ENCODE measurements at places on chromosomes 3 and 15.

GRCh38 chr3:61356685-61357084, 105.4 kb upstream of the FHIT start:
- DNase-seq = no peak

- no peak for DNase-seq
Observed at GRCh38 chr3:197337656-197338055, 39.2 kb upstream of the DLG1 start.

DNA sequence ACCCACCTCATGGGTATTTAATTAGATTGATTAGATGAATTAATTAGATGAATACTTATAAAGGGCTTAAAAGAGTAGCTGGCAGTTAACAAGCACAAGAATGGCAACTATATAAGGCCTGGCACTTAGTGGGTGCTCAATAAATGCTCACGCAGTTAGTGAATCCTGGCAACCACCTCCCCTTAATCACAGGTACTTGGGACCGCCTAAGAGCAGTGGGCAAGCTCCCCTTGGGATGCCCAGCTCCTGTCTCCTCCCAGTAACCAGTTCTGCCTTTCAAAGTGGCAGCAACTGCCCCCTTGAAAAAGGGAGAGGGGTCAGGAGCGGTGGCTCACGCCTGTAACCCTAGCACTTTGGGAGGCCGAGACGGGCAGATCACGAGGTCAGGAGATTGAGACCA, 4.6 kb downstream of the LYZL4 start:
- DNase-seq = no peak

DNA sequence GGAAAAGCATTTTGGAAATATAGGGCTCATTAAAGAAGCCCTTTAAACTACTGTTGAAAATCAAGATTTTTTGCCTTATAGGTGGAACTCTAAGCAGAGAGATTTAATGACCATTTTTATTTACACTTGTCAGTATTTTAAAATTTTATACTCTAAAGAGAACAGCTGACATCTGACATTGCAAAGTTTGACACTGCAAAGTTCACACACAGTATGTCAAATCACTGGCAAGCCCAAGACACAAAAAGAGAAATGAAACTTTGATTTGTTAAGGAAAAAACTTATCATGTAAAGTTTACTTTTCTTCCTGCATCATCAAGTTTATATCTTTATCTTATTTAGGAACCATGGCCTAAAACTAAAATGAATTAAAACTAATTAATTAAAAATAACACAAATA, 40.2 kb downstream of the DPH6 start:
- DNase-seq = no peak

DNA sequence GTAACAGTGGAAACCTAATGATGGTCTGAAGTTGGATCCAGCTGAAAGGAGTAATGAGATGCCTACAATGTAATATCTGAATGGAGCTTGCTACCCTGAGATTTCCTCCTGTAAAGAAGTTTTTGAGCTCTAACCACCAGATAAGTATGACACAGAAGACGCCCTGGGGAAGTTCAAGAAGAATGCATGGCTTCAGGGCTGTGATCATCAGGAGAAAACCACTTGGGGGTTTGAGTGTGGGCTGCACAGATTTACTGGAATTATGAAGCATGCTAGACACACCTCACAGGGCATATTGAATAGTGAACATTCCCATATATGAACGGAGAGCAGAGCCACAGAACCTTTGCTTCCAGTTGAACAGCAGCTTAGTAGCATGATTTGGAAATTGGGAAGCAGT, 10.6 kb upstream of the CCDC80 start:
- DNase-seq = no peak

- no peak for DNase-seq
Observed at GRCh38 chr3:127570520-127570919, 20.0 kb downstream of the TPRA1 start.

- no peak for DNase-seq
Observed at GRCh38 chr3:55770077-55770476, 283.0 kb upstream of the WNT5A start.

DNA sequence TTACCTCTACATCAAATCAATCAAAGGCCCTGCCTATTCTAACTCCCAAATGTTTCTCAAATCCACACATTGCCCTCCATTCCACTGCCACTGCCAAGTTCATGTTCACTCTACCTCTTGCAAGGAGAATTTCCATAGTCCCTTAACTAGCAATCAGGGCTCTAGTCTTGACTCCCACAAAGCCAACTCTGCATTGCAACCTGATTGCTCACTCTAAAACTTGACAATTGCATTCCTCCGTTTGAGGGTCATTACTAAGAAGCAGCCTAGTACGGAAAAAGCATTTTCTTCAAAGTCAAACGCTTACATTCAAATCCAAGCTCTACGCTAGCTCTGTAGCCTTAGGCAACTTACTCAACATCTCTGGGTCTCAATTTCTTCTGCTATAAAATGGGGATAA, 1.2 kb downstream of the CPA3 start:
- DNase-seq = no peak

- no peak for DNase-seq
Observed at GRCh38 chr3:192434186-192434585, 293.2 kb downstream of the FGF12 start.

- no peak for DNase-seq
Observed at GRCh38 chr15:48718646-48719045, 73.1 kb upstream of the FBN1 start.

GRCh38 chr3:13009132-13009945, 63.9 kb downstream of the IQSEC1 start:
- peak; percentile 45 for DNase-seq

- peak; percentile 43 for DNase-seq
Observed at GRCh38 chr15:77493324-77493907, 72.7 kb downstream of the HMG20A start.

GRCh38 chr3:11535243-11535960, 108.3 kb downstream of the VGLL4 start:
- DNase-seq = no peak

- no peak for DNase-seq
Observed at GRCh38 chr15:101667881-101668280, 15.7 kb upstream of the TM2D3 start.

DNA sequence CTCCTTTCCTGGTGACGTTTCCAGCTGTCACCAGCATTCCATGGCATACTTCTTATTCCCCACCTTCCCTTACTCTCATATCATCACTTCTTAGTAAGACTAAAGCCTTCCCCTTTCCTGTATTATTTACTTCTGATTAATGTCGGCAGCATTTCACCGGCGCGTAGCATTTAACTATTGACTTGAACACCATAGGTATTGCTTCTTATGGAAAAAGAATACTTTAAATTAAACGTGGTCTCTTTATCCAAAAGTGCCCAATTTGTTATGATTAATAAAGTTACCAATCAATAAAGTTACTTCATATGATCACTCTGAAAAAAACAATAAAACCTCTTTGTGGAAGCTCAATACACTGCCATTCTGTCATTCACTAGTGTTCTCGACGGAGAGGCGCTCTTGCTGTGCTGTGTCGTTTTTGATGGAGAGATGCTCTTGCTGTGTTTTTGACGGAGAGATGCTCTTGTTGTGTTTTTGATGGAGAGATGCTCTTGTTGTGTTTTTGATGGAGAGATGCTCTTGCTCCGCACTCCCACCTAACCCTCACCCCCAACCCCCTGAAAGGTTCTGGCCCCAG, 165.0 kb downstream of the XXYLT1 start:
- no peak for DNase-seq

DNA sequence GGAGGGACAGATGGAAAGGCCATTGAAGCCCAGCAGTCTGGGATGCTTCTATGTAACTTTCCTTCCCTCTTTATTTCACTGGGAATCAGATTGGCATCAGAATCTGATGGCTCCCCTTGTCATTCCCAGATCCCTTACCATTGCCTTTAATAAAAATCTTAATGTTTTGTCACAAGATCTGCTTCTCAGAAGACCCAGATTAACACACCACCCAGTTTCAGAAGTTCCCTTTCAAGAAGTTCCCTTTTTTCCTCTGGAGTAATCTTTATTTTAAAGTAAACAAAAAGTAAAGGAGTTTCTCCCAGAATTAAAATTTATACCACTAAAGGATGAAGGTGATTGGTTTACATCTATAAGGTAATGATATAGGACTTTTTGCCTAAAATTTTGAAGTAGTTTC, 76.4 kb downstream of the UBR1 start:
- DNase-seq = no peak

- DNase-seq = no peak
Observed at GRCh38 chr3:123379041-123379830, 69.7 kb downstream of the ADCY5 start.

DNA sequence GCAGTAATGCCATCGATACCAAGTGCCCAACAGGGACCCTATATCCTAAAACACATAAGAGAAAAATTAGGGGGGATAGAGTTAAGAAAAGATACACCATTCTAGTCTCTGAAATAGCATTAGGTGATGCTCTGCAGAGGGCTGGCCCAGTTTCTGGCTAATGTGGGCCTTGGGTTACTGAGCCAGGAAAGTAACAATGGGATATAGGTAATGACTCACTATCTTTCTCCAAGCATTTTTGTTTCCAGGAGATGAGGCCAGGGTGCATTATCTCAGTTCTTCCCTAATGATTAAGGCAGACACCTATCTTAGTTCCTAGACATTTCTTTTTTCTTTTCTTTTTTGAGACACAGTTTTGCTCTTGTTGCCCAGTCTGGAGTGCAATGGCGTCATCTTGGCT, 50.0 kb downstream of the PRKAR2A start:
- no peak for DNase-seq

- no peak for DNase-seq
Observed at GRCh38 chr15:63015618-63016017, 26.9 kb upstream of the TPM1 start.

GRCh38 chr15:65431731-65432130, 9.0 kb upstream of the IGDCC4 start:
- no peak for DNase-seq

DNA sequence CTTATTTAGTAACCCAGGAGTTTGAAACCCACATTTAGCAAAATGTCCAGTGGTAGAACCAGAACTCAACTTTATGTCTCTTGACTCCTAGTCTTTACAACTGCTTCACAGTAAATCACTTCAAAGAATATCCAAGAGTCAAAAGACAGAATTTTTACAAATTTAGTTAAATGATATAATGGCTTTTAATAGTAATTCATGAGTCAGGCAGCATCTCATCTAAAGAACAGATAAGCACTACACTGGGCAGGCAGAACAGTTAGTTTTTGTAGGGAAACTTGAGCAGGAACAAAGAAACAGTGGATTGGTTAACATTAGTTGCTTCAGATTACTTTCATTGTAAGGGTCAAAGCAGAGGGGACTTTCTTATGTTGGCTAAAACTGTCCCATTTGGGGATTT, 120.2 kb downstream of the NEO1 start:
- no peak for DNase-seq

GRCh38 chr3:64501298-64501906, 186.4 kb downstream of the ADAMTS9 start:
- DNase-seq = no peak

GRCh38 chr3:67739851-67740250, 85.4 kb upstream of the SUCLG2 start:
- no peak for DNase-seq

- no peak for DNase-seq
Observed at GRCh38 chr3:160857476-160858119, 101.6 kb downstream of the PPM1L start.

DNA sequence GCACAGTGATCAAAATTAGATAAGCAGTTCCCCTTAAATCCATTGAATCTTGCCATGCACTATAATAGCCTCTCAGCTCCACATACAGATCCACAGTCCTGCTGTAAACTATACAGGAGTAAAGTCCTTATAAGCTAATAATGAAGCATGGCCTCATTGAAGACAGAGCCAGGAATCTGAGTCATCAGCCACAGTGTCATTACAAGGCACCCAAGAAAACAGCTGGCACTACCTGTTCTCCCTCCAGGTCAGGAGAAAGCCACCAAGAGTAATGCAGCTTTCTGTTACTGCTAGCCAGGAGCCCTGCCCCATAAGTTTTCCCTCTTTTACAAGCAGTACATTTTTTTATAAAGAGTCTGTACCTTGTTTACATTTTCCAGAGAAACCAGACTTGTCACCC, 27.3 kb downstream of the WDR49 start:
- DNase-seq = no peak

GRCh38 chr3:48662753-48663488, at the start of gene CELSR3:
TSS of gene CELSR3 (minus strand) at chr3:48662886. CDS start at chr3:48662634, 252 bp downstream.
- peak; percentile 80 for DNase-seq

- no peak for DNase-seq
Observed at GRCh38 chr3:159586571-159587202, 401.9 kb upstream of the IL12A start.

GRCh38 chr15:34266751-34267150, 41.9 kb downstream of the EMC4 start:
- DNase-seq = no peak

GRCh38 chr3:82824491-82824890, 1063.0 kb upstream of the GBE1 start:
- no peak for DNase-seq

All from GM20000 (cell line).